ENCODE measurements at places on chromosomes 5 and 9.

DNA sequence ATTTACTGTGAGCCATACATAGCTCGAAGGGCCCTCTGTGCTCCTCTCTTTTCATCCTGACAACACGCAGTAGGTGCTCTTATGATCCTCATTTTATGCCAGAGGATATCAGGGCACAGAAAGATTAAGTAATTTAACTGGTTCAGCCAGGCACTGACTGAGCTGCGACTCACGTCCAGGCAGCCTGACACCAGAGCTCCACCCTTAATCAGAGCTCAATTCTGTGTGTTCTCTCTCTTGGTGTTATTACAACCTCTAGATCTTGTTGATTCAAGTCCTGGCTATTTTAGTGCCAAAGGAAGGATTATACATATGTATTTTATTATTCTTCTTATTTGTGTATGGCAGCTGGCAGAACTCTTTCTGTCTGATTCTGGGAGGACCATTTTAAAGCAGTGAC, 59.7 kb downstream of the OSMR start:
- DNase-seq = peak; percentile 71

- no peak for DNase-seq
Measured at GRCh38 chr5:156974328-156974727, 11.3 kb upstream of the TIMD4 start.

- no peak for DNase-seq
Measured at GRCh38 chr5:56496581-56497063, 263.5 kb upstream of the ANKRD55 start.

- DNase-seq = no peak
Measured at GRCh38 chr5:128328446-128328845, 209.6 kb downstream of the FBN2 start.

DNA sequence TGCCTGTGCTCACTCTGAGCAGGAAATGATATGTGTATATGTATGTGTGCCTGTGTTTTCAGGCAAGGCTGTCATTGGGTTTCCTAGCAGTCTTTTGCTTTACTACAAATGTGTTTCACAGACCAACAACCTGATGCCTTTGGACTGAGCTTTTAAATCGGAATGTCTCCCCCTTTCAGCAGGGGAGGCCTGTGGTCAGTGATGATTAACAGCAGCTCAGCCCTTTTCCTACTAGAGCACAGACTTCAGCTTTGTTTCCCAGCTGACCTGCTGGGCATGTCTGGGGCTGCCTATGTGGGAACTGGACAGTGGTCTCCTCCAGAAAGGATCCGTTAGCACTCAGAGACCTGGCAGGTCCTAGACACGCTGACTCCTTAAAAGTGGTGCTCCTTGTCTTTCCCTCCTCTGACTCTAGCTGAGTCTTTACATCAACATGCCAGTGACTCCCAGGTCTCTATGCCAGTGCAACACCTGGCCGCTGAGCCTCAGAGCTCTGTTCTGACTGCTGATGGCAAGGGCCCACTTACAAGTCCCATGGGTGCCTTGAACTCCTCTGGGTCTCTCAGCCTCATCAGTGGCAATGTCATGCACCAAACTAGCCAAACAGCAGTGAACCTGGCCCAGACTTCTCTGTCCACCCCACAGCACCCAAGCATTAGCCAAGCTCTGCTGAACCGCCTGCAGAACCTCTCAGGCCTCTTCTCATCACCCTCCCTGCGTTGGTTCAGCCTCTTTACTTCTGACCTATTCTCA, 7.7 kb downstream of the MACROH2A1 start:
- peak; percentile 86 for DNase-seq

DNA sequence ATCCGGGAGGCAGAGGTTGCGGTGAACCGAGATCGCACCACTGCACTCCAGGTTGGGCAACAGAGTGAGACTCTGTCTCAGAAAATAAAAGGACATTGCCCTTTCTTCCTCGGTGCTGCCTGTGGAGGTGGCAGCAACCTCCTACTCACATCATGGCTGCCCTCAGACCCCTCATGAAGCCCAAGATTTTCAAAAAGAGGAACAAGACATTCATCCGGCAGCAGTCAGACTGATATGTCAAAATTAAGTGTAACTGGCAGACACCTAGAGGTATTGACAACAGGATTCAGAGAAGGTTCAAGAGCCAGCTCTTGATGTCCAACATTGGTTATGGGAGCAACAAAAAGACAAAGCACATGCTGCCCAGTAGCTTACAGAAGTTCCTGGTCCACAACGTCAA, 12.6 kb upstream of the PAX5 start:
- no peak for DNase-seq

- DNase-seq = peak; percentile 31
Measured at GRCh38 chr9:131503626-131504465, 1.1 kb downstream of the POMT1 start.

GRCh38 chr9:99231711-99232110, 9.6 kb downstream of the SEC61B start:
- peak; percentile 17 for DNase-seq

DNA sequence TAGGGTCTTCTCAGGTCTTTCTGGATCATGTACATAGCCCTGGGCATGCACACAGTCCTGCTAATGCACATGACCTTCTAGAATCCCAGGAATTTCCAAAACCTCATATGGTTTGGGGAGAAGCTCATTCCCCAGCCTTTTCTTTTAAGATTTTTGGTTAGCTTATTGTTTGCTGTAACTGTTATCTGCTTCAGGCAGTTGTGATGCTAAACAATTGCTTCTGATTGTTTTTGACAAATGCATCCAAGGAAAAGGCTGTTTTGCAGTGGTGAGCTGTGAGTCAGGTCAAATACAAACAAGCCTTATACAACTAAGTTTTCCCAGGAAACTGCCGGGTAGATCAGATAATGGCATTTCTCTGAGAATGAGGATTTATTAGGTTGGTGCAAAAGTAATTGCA, 32.7 kb downstream of the SMC5 start:
- DNase-seq = peak; percentile 11

- DNase-seq = no peak
Measured at GRCh38 chr5:109452661-109453060, 42.9 kb upstream of the PJA2 start.

- DNase-seq = no peak
Measured at GRCh38 chr5:54325272-54325609, 14.9 kb upstream of the ARL15 start.
